ENCODE measurements at places on chromosomes 3 and 15.

DNA sequence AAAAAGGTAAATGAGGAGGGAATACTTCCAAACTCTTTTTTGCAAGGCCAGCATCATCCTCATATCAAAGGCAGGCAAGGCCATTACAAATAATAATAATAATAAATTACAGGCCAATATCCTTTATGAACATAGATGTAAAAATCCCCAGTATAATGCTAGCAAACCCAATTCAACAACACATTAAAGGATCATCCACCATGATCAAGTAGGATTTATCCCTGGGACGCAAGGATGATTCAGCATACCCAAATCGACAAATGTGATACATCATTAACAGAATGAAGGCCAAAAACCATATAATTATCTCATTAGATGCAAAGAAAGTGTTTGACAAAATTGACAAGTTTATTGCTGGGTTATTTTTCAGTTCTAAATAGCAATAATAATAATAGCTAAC, 53.6 kb downstream of the GHSR start:
- no peak for DNase-seq

GRCh38 chr15:71291723-71292122, 176.5 kb downstream of the THSD4 start:
- no peak for DNase-seq

GRCh38 chr3:177512945-177513814, 315.9 kb upstream of the TBL1XR1 start:
- DNase-seq, result no peak

DNA sequence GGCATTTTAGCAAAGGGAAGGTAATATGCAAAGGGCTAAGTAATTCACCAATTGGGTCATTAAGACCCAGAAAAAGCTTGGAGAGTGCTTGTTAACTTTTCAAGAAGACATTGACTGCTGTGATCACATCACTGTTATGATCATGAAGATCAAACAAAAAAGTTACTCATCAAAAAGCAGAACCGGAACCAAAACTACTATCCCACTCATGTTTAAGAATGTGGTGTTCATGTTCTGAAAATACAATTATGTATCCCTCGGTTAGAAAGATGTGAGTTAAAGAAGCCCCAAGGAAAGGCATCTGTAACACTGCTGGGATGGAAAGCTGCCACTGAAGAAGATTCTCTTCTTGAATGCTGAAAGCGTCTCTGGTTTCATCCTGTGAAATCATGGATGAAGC, 32.6 kb downstream of the BBX start:
- DNase-seq, result no peak

DNA sequence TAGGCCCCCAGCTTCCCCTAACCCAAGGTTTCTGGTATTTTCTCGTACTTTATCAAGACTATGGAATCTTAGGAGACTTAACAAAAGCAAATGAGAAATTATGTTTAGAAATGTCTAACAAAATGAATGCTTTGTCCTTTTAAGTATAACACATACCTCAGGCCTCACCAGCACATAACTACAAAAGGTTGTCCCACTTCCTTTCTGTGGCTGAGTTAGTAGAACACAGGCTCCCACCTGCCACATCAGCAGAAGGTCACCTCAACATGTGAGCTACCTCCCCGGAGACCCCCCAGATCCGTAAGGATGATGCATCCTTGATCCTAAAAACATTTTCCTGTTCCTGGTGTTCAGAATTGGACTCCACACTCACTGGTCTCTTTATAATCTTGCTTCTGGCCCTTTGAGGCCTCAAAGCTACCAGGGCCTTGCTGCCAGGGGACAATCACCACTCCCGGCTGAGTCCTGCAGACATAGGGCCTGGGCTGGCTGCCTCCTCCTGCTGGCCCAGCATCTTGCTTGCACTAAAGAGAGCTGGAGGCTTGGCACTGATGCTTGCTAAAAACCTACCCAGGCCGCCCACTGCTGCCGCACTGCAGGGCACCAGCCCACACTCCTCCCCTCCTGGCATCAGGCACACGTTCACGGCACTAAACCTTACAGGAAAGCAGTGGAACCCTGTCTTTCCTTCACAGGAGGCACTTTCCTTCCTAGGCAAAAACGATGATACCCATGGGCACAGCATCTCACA, 2.9 kb downstream of the CCRL2 start:
- no peak for DNase-seq

DNA sequence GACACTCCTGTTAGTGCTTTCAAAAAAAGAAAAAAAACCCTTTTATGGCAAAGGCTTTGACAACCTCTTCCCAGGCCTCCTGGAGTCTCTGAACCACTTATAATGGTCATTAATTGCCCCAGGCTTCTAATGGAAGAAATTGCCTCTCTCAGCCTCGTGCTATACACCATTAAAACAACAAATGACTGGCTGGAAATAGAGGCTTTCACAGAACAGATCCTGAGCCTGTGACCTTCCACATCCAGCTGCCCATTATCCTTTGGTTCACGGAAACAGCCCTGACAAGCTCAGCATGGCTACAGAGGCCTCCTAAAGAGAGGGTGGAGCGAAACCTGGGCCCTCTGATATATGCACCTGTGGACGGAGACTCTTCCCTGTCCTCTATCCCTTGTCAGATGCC, 26.8 kb upstream of the MKRN3 start:
- DNase-seq, result no peak
